ENCODE measurements at places on chromosomes 4 and X.
A peak's percentile ranks its signal among the peaks of the same experiment; 100 is the strongest.

GRCh38 chr4:56626420-56626819 is 54.7 kb downstream of the HOPX start:
- DNase-seq, result no peak
- peak overlapping the region; percentile 47 for H3K27ac ChIP-seq
- H3K4me3 ChIP-seq, result no peak overlapping the region
- peaks cover 23% of the 10 kb centered on the region for H3K4me1 ChIP-seq
- peaks cover 5% of the 10 kb centered on the region for H3K36me3 ChIP-seq

DNA sequence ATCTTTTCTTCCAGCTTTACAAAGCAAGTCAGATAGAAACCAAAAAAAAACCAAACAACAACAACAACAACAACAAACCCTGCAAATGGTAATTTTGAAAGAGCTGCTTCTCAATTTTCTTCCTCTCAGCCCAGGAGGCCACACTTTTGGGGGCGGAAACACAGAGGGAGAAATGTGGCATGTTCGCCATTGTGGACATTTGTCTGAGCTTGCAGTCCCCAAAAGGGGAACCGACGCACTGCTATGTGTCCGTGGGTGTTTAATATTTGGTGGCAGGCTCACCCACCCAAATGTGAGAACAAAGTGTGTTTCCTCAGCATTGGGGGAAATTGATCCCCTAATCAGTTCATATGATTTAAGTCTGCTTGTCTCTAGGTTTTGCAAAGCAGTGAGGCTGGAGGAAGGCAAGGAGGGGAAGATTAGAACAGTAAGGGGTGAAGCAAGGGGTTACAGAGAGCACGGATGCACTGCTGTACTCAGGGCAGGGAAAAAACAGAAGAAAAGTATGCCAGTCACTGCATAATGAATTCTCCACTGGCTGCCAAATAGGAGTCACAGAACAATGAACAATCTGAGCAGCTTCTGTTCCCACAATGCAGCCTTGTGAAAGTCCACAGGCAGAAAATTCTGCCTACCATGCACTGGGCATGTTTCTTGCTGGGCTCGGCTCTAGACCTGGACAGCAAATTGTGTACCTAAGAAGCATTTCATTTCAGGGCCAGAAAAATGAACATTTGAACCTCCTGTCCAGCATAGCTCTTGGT is 74.7 kb upstream of the GPM6B start:
- H3K4me1 ChIP-seq, result no peaks in the 10 kb centered on the region
- H3K36me3 ChIP-seq, result no peaks in the 10 kb centered on the region
- H3K27ac ChIP-seq, result no peak overlapping the region
- no peaks in the 10 kb centered on the region for H3K27me3 ChIP-seq

GRCh38 chr4:129098531-129099001 is 2.6 kb downstream of the C4orf33 start:
- H3K4me3 ChIP-seq, result no peak overlapping the region
- DNase-seq, result no peak
- H3K4me1 ChIP-seq, result peaks cover 27% of the 10 kb centered on the region
- peaks cover 3% of the 10 kb centered on the region for H3K27me3 ChIP-seq
- peaks cover 4% of the 10 kb centered on the region for H3K36me3 ChIP-seq

DNA sequence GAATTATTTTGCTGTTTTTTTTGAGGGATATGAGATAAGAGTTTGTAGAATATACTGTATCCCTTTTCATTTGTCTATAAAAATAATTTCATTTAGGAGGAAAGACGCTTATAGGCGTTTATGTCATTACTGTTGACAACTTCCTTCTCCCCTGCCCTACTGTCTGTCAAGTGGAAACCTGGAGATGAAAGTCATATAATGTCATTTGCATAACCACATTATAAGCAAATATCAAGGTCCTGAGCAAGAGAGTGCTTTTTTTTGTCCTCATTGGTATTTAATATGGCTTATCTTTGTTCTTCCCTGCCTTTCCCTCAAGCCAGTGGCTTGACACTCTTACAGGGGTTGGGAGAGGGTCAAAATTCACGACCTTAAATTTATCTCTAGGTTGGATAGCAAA is 55.8 kb downstream of the LRP2BP start:
- no peak overlapping the region for H3K4me3 ChIP-seq
- H3K4me1 ChIP-seq, result peaks cover 4% of the 10 kb centered on the region
- H3K27ac ChIP-seq, result no peak overlapping the region
- no peaks in the 10 kb centered on the region for H3K27me3 ChIP-seq
- DNase-seq, result no peak

DNA sequence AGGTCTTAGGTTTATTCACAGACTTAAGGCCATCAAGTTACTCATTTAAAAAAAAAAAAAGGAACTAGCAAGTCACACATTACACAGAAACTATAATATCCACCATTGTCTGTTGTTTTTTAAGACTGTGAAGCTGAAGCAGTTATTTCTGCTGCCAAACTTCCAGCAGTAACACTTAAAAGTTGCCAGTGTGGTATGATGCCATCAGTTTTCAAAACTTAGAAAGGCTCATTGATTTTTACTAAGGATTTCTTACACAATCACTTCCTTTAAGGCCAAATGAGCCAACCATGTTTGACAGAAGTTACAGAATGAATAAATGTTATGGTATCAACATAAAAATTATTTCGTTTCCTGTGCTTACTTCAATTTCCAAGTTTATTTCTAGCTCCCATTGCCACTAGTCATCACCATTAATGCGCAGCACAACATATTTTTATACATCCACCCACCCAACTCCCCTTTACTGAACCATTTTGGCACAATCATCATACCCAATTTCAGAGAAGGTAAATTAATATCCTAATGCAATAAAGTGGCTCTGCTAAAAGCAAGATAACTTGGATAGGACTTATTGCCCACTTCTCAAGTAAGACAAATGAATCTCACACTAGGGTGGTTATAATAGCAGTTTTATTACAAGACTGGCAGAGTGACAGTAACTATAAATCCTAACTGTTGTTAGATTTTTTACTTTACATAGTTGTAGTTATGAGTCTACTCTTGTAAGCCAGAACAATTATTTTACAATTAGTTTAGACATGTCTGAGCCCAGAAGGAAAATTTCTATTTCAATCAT is 13.1 kb downstream of the PDGFC start:
- no peaks in the 10 kb centered on the region for H3K36me3 ChIP-seq
- H3K4me1 ChIP-seq, result no peaks in the 10 kb centered on the region
- H3K27me3 ChIP-seq, result no peaks in the 10 kb centered on the region
- no peak overlapping the region for H3K4me3 ChIP-seq
- H3K27ac ChIP-seq, result no peak overlapping the region

- no peak for DNase-seq
- H3K4me1 ChIP-seq, result peaks cover 28% of the 10 kb centered on the region
Measured at GRCh38 chr4:83115000-83115399, 471 bp upstream of the PLAC8 start.

- H3K4me1 ChIP-seq, result no peaks in the 10 kb centered on the region
- no peaks in the 10 kb centered on the region for H3K36me3 ChIP-seq
- no peak for DNase-seq
- no peak overlapping the region for H3K4me3 ChIP-seq
- no peak overlapping the region for H3K27ac ChIP-seq
Measured at GRCh38 chr4:126547352-126547751, 1085.4 kb upstream of the INTU start.

DNA sequence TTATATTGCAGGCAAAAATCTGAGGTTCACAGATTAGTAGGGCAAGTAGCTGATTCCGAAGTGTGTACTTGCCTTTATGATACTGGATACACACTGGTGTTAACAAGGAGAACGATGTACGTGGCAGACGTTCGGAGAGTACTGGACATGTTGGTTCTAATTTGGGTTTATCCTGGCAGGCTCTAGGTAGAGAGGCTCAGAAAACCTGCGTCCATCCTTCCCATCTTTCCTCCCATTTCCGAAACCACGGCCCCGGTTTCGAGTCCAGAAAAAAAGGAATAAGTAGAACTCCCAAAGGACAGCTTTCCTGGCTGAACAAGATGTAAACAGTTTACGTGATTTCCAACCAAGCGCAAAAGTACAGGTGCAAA is 351 bp upstream of the SLC30A9 start:
- peak overlapping the region; percentile 98 for H3K27ac ChIP-seq
- H3K36me3 ChIP-seq, result no peaks in the 10 kb centered on the region
- H3K4me3 ChIP-seq, result peak overlapping the region; percentile 97
- no peak for DNase-seq

DNA sequence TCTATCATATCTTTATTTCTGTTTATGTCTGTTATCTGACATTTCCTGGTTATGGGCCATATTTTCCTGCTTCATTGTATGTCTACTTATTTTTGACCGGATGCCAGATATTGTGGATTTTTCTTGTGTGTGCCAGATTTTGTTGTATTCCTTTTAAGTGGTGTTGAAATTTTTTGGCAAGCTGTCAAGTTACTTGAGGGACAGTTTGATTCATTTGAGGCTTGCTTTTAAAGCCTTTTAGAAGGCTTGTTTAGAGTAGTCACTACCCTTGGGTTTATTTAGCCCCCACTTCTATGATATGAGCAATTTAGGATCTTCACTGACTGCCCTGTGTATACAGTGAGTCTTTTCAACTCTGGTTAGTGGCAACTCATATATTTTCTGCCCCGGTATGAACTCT is 29.2 kb upstream of the NPY2R start:
- peaks cover 2% of the 10 kb centered on the region for H3K27me3 ChIP-seq
- no peak for DNase-seq
- H3K27ac ChIP-seq, result no peak overlapping the region
- H3K4me1 ChIP-seq, result no peaks in the 10 kb centered on the region
- H3K4me3 ChIP-seq, result no peak overlapping the region

GRCh38 chr4:15034071-15034764 is 31.9 kb downstream of the CPEB2 start:
- no peak overlapping the region for H3K27ac ChIP-seq
- DNase-seq, result no peak
- peaks cover 22% of the 10 kb centered on the region for H3K36me3 ChIP-seq
- no peaks in the 10 kb centered on the region for H3K27me3 ChIP-seq
- no peak overlapping the region for H3K4me3 ChIP-seq
- H3K4me1 ChIP-seq, result peaks cover 10% of the 10 kb centered on the region

DNA sequence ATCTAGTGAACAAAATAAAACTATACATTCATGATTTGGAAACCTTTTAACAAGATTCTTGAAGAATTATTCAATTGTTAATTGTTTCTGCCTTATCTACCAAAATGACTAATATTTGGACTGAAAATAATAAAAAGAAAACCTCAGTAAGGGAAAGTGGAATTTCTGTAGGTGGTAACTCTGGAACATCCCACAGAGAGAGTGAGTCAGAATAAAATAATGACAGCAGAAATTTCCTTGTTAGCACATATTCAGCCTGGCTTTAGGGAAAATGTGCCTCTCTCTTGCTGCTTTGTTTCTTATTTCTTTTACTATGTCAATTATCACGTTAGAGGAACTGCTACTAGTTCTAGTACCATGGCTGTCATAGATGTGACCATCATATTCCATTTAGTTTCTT is 421.5 kb upstream of the GNPDA2 start:
- no peaks in the 10 kb centered on the region for H3K36me3 ChIP-seq
- H3K4me1 ChIP-seq, result no peaks in the 10 kb centered on the region
- H3K27me3 ChIP-seq, result no peaks in the 10 kb centered on the region
- no peak overlapping the region for H3K4me3 ChIP-seq
- DNase-seq, result no peak

DNA sequence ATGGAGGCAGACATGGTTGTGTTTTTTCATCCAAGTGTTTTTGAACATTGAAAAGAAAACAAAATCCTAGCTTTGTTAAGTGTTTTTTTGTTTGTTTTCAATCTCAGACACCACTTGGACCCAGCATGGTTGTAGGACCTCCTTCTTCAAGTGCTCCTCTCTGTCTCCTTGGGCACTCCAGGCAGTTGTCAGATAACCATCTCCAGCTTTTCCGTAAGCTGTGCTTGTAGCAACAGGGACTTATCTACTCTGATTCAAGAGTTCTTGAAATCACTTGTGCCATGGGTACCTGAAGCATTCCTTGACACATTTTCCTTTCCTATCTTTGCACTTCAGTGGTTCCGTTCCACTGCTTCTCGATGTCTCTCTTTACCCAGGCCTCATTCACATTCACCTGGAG is 334.9 kb upstream of the DDX53 start:
- DNase-seq, result no peak
- no peak overlapping the region for H3K4me3 ChIP-seq
- H3K4me1 ChIP-seq, result no peaks in the 10 kb centered on the region
- no peak overlapping the region for H3K27ac ChIP-seq
- no peaks in the 10 kb centered on the region for H3K36me3 ChIP-seq

DNA sequence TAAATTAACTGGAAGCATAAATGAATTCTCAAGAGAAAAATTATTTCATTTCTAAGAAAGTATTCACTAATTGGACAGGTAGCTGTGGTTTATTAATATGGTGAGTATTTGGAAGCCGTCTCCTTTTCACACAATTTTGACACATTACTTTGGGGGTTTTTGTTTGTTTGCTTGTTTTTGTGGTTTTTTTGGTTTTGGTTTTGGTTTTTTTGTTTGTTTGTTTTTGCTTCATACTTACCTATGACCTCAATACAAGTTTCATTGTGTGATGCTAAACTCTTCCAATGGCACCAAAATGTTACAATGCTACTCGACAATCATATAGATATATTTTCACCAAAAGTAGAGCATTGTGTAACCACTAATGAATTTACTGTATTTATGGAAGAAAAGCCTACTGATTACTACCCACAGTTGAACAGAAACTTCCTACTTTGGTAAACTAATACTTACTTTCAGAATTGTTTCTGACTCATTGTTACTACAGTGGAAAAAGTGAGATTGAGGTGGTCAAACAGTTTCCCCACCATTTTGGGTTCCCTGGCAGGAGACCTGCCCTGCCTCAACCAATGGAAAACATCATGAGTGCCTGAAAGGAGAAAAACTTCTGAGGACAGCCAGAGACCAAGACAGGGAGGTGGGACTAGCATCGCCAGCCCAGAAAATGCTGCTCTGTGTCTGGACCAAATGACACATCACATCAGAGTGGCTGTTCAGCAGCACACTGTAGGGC is 443.1 kb downstream of the HNRNPD start:
- H3K36me3 ChIP-seq, result no peaks in the 10 kb centered on the region
- no peak overlapping the region for H3K4me3 ChIP-seq
- no peak for DNase-seq
- no peaks in the 10 kb centered on the region for H3K4me1 ChIP-seq
- H3K27me3 ChIP-seq, result no peaks in the 10 kb centered on the region

- H3K4me1 ChIP-seq, result no peaks in the 10 kb centered on the region
- H3K4me3 ChIP-seq, result no peak overlapping the region
- no peaks in the 10 kb centered on the region for H3K27me3 ChIP-seq
- H3K27ac ChIP-seq, result no peak overlapping the region
- H3K36me3 ChIP-seq, result no peaks in the 10 kb centered on the region
Measured at GRCh38 chrX:96564595-96564994, 120.0 kb upstream of the DIAPH2 start.

- H3K36me3 ChIP-seq, result no peaks in the 10 kb centered on the region
- H3K4me3 ChIP-seq, result no peak overlapping the region
- H3K27me3 ChIP-seq, result peaks cover 5% of the 10 kb centered on the region
- no peak overlapping the region for H3K27ac ChIP-seq
- no peak for DNase-seq
- H3K4me1 ChIP-seq, result no peaks in the 10 kb centered on the region
Measured at GRCh38 chrX:153645151-153645550, 1.9 kb upstream of the DUSP9 start.

DNA sequence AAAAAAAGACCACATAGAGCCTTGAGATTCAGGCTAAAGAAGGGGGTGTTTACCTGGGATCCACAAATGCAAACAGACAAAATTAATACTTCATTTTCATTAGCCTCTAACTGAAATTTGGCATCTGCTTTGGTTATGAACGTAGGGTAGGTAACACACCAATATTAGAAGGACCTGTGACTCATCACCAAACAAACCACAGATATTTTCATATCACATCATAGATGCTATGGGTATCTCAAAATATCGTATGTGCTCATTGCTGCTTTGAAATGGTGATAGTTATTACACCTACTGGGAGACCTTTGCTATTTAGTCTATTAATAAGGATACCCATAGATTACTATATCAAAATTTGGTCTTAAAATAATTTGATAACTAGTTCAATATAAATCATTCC is 180.6 kb upstream of the MAP3K15 start:
- peaks cover 49% of the 10 kb centered on the region for H3K4me1 ChIP-seq
- H3K27me3 ChIP-seq, result no peaks in the 10 kb centered on the region
- DNase-seq, result no peak
- H3K36me3 ChIP-seq, result peaks cover 4% of the 10 kb centered on the region
- no peak overlapping the region for H3K4me3 ChIP-seq
- no peak overlapping the region for H3K27ac ChIP-seq
